ENCODE measurements at places on chromosomes 3 and 15.
A peak's percentile ranks its signal among the peaks of the same experiment; 100 is the strongest.

GRCh38 chr15:48717458-48717857 is 71.9 kb upstream of the FBN1 start:
- H3K27me3 ChIP-seq, result no peaks in the 10 kb centered on the region
- H3K4me1 ChIP-seq, result no peaks in the 10 kb centered on the region
- no peak for DNase-seq
- no peak overlapping the region for H3K4me3 ChIP-seq
- H3K27ac ChIP-seq, result no peak overlapping the region

DNA sequence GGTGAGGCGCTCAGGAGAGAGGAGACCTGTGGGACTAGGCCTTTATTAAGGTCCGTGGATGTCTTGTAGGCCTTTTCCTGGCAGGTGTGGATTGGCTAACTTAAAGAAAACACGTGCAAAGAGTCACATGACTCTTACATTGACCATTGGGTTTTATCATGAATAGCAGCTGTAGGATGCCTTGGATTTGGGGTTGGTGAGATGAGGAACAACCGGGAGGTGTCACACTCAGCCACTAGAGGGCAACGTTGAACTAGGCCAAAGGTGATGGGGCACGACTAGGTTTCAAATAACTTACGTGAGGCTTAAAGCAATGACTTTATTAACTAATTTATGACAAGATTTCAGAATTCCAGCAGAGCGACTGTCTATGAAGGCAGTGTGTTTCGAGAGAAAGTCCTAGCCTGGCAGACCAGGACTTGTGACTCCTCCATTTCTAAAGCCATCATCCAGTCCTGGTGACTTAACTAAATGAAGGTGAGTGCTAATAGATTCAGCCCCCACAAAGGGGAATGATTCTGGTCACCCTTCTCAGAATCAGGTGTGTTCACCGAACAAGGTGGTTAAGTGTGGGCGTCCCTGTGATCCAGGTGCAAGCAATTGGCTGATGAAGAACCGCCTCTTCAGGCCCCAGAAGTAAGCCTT is 345.6 kb downstream of the MCTP2 start:
- DNase-seq, result peak; percentile 21
- no peaks in the 10 kb centered on the region for H3K27me3 ChIP-seq
- H3K4me3 ChIP-seq, result no peak overlapping the region
- no peaks in the 10 kb centered on the region for H3K36me3 ChIP-seq
- H3K27ac ChIP-seq, result no peak overlapping the region
- H3K4me1 ChIP-seq, result no peaks in the 10 kb centered on the region

DNA sequence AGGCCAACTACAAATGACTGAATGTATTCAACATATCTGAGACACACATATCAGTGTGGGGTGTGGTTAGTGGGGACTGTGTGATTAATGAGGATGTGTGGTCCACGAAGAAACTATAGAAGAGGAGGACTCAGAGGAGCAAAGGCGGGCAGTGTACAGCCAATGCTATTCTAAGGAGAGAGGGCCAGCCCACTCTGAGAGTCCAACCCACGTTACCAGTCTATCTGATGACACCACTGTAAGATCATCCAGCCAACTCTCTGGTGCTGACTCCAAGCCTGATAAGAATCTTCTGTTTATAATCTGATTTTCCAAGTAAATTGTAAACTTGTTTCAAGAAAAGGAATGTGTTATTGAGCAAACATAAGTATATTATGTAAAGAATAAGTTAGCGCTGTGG is 47.2 kb downstream of the MCF2L2 start:
- H3K27me3 ChIP-seq, result no peaks in the 10 kb centered on the region
- no peak overlapping the region for H3K27ac ChIP-seq
- no peaks in the 10 kb centered on the region for H3K36me3 ChIP-seq
- DNase-seq, result no peak

DNA sequence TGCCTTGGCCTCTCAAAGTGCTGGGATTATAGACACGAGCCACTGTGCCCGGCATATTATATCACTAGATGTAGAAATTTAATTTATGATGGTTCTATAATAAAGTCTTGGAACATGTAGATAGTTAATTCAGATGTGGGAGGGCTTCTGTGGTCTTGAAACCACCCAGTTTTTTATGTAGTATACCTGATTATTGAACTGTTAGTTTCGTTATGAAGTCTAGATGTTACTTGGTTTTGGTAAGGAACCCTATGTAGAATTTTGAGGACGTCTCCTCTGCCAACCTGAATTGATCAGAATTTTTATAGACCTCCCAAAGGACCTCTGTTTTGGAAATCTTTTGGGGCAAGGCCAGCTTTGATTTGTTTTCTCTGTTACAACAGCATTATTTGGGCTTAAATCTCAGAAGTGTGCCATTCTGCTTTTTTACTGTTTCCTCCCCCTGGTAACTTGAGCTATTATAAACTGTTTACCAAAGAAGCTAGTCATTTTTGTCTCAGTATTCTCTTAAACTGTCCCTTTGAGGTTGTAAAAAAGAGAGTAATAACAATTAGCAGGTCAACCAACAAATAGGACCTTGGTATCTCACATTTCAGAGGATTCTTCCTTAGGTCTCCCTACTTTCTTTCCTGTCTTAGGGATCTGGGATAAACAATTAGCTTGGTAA is 20.8 kb downstream of the AKAP13 start:
- H3K27ac ChIP-seq, result no peak overlapping the region
- H3K4me3 ChIP-seq, result no peak overlapping the region

- H3K4me3 ChIP-seq, result no peak overlapping the region
- DNase-seq, result no peak
- no peaks in the 10 kb centered on the region for H3K27me3 ChIP-seq
- H3K4me1 ChIP-seq, result no peaks in the 10 kb centered on the region
- H3K36me3 ChIP-seq, result no peaks in the 10 kb centered on the region
Observed at GRCh38 chr3:27561576-27561975, 77.4 kb upstream of the SLC4A7 start.

DNA sequence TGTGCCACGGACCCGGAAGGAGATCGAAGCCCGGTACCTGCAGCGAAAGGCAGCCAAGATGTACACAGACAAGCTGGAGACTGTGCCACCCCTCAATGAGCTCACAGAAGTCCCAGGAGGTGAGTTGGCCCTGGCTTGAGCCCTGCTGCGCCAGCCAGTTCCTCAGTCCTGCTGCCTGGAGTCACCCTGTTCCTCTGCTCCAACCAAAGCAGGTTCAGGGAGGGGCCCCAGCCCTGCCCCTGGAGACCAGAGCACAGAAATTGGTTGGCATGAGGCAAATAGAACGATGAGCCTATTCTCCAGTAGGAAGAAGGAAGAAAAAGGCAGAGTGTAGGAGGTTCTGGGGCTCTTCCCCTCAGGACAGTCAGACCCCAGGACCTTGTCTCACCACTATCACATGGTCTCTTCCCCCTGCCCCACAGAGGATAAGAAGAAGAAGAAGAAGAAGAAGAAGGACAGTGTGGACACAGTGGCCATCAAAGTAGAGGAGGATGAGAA is 8.0 kb downstream of the TMIE start:
- no peaks in the 10 kb centered on the region for H3K27me3 ChIP-seq
- H3K4me1 ChIP-seq, result peaks cover 14% of the 10 kb centered on the region
- no peak overlapping the region for H3K27ac ChIP-seq
